ENCODE measurements at places on chromosomes 12 and 14.
A peak's percentile ranks its signal among the peaks of the same experiment; 100 is the strongest.

- DNase-seq: no peak
Measured at GRCh38 chr12:122721057-122721545, 4.5 kb upstream of the HCAR3 start.

- DNase-seq: no peak
Measured at GRCh38 chr14:28294834-28295440, 471.6 kb upstream of the FOXG1 start.

DNA sequence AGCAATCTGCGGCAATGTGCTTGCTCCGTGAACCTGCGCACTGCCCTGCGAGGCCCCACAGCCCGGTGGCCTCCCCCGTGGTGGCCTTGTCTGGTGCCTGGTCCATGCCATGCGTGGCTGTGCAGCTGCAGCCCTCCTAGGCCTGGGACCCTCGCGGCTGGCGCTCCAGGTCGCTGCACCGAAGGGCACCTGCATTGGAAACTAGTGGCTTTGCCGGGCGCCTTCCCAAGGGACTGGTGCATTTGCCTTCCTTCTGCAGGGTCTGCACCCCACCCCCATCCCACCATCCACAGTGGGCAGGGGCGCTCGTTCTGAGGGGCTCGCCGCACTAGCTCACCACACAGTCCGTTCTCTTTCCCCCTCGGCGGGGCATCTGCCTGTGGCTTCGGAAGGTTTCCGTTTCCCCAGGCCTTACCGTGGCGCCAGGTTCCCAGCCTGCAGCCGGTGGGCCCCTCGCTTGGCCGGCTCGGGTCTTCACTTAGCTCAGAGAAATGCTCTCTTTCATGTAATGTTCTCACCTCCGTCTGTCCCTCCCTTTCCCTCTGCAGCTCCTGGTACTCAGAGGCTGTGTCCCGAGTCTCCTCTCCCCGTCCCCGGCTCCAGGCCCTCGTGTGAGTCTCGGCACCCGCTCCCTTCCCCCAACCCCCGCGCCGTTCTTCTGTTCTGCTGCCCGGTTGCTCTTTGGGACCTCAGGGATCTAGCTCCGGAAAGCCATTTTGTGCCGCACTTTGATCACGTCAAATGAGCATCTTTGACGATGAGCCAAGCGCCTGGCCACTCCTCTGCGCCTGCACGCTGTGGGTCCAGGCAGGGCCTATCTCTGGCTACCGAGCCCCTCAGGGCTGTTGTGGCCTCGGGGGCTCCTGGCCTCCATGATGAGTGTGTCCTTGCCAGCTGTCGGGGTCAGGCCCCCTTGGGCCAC lies 31.9 kb downstream of the JAG2 start:
- no peak for DNase-seq

- DNase-seq: no peak
Measured at GRCh38 chr14:40599725-40600124, 1007.0 kb upstream of the LRFN5 start.

DNA sequence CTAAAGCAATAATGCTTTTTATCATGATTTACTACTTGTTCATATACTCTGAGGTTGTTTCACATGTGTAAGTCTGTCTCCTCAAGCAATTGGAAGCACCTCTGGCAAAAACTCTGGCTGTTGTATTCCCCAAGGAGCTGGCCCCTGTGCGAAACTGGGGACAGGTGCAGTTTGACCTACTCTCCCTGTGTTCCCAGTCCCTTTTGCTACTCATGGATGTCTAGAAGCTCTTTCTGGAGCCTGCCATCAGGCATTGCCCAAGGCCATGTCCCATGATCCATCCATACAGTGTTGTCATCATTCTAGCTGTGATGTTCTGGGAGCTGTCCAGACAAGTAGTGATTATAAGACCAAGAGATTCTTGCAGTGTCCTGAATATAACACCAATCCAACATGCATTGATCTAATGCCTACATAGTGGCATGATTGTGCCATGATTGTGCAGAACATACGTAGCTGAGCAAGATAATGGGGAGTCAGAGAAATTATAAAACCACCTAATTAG lies 14.9 kb downstream of the AKAP6 start:
- DNase-seq: no peak

GRCh38 chr12:121925358-121925695 lies 6.9 kb downstream of the CFAP251 start:
- no peak for DNase-seq

DNA sequence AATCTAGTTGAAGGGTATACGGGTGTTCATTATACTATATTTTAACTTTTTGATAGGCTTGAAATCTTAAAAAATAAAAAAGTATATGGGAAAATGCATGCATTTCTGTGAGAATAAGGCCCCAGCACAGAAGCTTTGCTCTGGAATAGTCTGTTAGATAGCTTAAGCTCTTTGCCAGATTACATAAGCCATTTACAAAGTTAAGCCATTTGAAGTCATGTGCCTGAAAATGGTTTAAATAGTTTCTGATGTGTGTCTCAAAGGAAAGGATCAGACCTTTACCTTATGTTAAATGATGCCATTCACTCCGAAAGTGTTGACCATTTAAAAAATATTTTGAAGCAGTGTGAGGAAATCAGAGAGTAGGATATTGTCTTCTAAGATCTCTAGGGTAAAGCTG lies 51.3 kb downstream of the WASHC4 start:
- no peak for DNase-seq

DNA sequence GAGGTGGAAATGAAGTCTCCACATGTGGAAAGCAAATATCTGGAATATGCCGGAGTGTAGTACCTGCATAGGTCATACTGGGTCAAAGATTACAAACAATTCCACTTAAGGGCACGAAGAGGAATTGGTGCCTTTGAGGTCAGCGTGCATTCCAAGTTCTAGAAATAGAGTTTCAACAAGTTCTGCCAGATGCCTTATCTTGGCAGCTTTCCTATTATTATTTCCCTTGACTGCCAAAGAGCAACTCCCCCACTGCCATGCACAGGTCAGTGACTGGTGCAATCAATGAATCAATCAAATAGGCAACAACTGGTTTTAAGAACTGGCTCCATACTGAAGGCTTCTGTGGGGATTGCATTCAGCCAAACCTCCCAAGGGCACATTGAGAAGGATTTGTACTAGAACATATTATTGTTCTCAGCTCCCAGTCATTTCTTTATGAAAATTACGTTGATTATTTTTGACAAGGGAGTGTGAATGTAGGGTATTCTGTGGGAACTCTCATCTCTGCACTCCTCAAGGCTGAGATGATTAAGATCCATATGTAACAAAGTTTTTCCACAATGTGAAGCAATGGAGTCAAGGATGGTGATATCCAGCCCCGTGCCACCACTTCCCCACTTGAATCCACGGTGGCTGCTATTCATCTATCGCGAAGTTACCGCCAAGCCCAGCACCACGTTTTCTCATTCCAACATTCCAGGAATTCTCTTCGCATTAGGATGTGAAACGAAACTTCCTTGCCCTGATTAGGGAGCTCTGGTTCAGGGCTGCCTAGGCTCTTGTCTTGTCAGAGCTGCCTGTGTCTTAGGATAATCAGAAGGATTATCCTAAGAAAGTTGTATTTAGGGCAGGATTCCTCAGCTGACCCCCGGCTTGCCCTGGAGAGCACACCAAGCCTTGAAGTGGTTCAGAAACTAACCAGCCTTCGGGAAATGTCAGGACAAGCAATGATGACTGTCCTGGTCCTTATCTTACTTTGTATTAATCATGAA lies 115.1 kb upstream of the PCED1B start:
- no peak for DNase-seq

DNA sequence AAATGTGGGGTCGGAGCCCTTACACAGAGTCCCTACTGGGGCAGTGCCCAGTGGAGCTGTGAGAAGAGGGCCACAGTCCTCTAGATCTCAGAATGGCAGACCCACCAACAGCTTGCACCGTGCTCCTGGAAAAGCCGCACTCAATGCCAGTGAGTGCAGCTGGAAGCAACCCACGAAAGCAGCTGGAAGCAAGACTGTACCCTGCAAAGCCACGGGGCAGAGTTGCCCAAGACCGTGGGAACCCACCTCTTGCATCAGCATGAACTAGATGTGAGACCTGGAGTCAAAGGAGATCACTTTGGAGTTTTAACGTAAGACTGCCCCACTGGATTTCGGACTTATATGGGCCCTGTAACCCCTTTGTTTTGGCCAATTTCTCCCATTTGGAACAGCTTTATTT lies 12.3 kb downstream of the GTF2A1 start:
- DNase-seq: no peak

DNA sequence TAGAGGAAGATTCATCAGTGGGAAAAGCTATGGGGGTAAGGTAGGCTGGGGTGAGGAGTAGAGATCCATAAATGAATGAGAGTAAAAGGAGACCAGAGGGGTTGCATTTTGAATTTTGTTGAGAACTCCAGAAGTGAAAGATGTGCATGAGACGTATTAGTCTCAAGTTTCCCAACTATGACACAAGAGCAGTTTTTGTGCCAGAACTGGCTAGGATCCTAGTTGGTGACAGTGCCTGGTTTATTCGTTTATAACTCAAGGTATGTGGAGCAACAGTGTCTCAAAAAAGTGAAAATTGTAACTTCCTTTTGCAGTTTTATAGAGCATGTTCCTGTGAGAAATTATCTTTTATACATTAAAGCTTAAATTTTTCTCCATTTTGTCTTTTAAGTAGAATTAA lies 377.0 kb downstream of the NPAS3 start:
- DNase-seq: no peak

DNA sequence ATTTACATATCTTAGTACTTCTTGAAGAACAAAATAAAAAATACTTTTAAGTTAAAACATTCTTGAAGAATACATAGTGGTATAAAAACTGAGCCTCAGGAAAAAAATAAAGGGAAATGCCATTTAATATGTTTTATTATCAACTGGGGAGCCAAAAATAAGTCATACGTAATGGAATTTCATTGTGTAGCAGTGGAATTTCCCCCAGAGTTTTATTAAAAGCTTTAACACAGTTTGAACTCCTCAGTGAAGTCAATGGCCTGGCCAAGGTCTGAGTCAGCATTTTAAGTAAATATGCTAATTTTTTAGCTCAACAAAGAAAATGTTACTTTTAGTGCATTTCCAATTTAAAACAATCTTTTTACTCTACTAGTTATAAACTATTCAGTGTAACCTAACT lies 350.1 kb upstream of the ATP2B1 start:
- no peak for DNase-seq

- DNase-seq: no peak
Measured at GRCh38 chr12:52539083-52539820, 13.7 kb downstream of the KRT71 start.

- DNase-seq: no peak
Measured at GRCh38 chr12:122064780-122065588, 13.6 kb upstream of the MLXIP start.

GRCh38 chr14:78401866-78402265 lies 231.7 kb downstream of the NRXN3 start:
- no peak for DNase-seq

DNA sequence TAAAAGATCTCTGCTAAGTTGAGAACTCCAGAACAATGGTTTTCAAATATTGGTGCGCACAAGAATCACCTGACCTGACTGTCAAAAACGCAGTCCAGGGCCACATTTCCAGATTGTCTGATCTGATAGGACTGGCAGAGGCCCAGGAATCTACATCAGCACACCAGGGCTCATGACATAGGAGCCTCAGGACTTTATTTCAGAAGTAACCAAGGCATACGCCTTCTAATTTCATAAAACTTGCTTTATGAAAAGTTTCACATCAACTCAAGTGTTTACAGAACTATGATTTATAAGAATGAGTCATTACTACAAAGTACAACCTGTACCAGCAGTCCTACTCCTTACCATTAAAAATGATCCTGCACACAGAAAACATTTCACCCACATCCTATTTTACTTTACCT lies 47.7 kb upstream of the PTPRO start:
- DNase-seq: no peak

- no peak for DNase-seq
Measured at GRCh38 chr12:6507102-6507998, 13.4 kb downstream of the NCAPD2 start.

GRCh38 chr14:100056964-100057795 lies 8.0 kb upstream of the EVL start:
- no peak for DNase-seq

GRCh38 chr12:24977711-24978110 lies 28.8 kb upstream of the BCAT1 start:
- DNase-seq: no peak

- no peak for DNase-seq
Measured at GRCh38 chr14:57822081-57822480, 43.8 kb downstream of the SLC35F4 start.

- no peak for DNase-seq
Measured at GRCh38 chr12:12099102-12099501, 28.4 kb downstream of the BCL2L14 start.

DNA sequence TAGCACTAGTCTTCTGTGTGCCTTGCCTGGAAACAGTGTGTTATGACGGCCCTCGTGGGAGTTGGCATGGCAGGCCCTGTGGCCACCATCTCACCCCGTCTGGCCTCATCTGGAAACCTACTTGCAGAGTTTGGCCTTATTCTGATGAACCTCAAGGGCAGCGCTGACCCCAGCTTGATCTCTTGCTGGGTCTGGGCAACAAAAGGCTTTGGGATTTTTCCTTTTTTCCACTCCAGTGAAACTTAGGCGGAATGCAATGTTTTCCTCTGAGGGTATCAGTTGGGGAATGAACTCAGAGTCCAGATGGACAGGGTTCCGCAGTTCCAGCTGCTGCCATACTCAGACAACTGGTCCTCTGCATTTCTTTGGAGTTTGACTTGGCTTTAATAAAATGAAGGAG lies 15.9 kb downstream of the CACNA1C start:
- no peak for DNase-seq

DNA sequence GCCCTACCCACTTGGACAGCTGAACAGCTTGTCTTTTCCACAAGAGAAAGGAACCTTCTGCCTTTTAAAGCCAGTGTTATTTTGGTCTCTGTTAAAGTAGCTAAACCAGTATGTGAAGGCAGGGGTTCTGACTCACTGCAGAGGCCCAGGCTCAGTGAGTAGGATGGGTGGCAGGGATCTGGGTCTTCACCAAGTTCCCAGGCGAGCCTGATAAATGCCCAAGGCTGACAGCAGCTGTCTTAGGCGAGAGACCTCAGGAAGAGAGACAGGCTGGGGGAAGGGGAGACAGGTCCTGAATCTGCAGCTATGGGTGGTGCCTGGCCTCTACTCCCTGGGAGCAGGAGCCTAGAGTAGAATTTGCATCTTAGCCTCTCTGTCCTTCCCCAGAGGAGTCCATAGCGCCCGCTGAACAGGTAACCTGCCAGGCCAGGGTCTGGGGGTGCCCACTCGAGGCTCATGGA lies 18.1 kb upstream of the KIF26A start:
- DNase-seq: no peak

DNA sequence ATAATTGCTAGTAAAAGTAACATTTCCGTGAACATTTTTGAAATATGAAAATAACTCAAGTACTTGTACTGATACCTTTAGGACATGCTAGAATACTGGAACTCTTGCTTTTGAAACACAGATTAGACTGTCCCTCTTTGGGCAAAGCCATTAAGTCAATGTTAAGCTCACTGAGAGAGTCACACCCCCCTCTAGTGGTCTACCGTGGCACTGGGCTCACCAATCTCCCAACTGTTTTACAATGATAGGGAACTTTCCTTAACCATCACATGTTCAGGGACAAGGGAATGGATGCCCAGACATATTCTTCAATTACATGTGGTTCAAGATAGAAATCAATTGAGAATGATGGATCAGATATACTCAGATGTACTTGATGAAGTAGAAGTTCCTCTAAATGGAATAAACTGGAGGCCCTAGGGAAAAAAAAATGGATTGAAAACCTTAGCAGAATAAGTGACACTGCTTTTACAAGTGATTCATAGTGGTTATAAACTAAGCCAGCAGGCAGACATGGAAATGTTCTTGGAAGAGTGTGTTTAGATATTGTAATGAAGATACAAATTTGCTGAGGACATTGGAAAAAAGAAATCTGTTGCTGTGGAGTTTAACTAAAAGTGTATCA lies 17.8 kb downstream of the NANOG start:
- peak; percentile 45 for DNase-seq

- no peak for DNase-seq
Measured at GRCh38 chr14:46048127-46048526, 603.5 kb downstream of the RPL10L start.

All from GM12891 (cell line).